ENCODE measurements at places on chromosomes 5 and 9. TPM values are rescaled to one million over a fixed set of nuclear protein-coding genes. Genes with fewer than 3 reads are reported as not detected.

DNA sequence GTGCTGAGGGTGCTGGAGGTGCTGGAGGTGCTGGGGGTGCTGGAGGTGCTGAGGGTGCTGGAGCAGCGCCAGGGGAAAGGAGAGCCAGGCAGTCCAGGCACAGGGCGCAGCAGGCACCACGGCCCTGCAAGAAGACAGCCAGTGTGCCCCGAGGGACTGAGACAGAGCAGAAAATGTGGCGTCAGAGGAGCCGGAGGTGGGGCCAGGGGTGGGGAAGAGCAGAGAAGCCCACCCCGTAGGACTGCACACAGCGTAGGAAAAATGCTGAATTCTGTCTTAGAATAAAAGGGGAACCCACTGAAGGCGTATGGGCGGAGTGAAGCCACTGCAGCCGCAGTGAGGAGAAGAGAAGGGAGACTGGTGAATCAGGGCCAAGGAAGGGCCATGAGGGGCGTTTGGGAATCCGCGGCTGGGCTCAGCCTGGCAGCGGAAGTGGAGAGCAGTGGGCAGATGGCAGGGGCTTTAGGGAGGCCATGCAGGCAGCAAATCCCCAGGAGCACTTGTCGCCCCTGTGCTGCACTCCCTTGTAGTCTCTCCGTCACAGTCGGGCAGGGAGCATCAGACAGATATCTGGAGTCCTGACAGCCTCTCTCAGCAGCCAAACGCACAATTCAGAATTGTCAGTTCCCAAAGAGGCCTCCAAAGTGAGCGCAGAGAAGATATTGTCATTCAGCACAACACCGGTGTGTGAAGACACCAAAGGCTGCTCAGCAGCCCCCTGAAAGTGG, 35.9 kb upstream of the LECT2 start:
- no peak overlapping the region for H3K27ac ChIP-seq
- no peak for DNase-seq
- H3K4me1 ChIP-seq, result peaks cover 10% of the 10 kb centered on the region
- H3K36me3 ChIP-seq, result no peaks in the 10 kb centered on the region
- no peaks in the 10 kb centered on the region for H3K27me3 ChIP-seq
- no peak overlapping the region for H3K4me3 ChIP-seq

DNA sequence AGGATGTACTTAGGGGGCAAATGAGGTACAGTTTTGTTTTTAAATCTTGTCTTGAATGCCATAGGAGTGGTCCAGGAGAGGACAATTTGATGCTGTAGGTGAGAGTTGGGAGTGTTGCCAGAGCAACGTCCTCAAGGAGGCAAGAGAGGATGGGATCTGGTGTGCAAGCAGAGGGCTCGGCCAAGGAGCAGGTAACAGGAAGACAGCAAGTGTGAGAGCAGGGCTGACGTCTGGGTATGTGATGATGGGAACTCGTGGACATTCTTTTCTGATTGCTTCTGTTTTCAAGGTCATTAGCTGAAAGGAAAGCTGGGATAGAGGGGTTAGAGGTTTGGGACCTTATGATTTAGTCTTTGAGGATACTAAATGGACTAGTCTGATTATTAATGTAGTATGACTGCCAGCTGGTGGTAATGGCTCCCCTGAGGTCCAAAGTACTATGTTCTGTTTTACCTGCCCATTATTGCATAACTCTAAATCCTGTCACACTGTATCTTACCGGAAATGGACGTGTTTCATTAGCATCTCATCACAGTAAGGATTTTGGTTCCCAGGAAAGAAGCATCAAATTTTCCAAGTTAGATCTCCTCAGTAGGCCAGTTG, 15.4 kb downstream of the GNPDA1 start:
- no peaks in the 10 kb centered on the region for H3K4me1 ChIP-seq
- H3K36me3 ChIP-seq, result peaks cover 17% of the 10 kb centered on the region
- no peak for DNase-seq
- no peaks in the 10 kb centered on the region for H3K27me3 ChIP-seq

DNA sequence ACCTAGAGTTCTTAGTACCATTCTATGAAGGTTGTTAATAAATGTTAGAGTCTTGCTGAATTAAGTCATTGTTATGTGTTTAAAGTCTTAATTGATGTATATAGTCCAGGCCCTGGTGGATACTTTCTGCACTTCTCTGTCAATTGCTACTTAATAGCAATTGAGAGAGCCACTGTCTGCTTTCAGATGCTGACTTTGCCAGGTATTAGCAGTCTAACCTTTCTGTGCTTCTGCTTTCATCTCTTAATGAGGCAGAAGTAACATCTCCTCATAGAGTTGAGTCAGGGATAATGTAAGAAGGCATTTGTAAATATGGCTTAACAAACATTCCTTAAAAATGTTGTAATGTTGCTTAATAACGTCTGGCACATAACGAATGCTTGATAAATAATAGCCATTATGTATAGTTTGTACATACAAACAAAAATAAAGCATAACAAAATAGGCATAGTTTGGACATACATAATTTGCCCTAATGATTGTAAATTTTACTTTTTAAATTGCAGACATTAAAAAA, 28.3 kb downstream of the RASGRF2 start:
- DNase-seq, result no peak
- H3K27ac ChIP-seq, result no peak overlapping the region
- H3K27me3 ChIP-seq, result no peaks in the 10 kb centered on the region
- no peaks in the 10 kb centered on the region for H3K36me3 ChIP-seq
- no peak overlapping the region for H3K4me3 ChIP-seq
- no peaks in the 10 kb centered on the region for H3K4me1 ChIP-seq

- H3K4me1 ChIP-seq, result no peaks in the 10 kb centered on the region
- H3K4me3 ChIP-seq, result no peak overlapping the region
- no peak for DNase-seq
- no peaks in the 10 kb centered on the region for H3K27me3 ChIP-seq
- H3K36me3 ChIP-seq, result no peaks in the 10 kb centered on the region
Observed at GRCh38 chr5:91777671-91778070, 394.6 kb upstream of the ARRDC3 start.

DNA sequence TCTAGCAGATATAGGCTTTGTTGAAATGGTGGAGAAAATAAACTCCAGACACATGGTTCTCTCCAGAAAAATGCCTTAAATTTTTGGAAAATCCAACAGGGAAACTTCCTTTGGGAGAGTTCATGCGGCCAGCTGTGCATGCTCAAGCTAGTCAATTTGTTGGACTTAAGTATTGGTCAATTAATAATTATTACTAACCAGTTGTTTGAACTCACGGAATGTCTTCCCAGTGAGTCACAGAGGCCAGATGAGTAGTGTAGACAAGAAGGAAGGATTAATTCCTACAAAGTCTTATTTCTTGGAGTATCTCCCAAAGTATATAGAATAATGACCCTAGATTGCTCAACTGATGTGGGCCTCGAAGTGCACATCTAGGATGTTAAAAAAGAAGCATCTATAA, 103.6 kb downstream of the MACIR start:
- no peaks in the 10 kb centered on the region for H3K27me3 ChIP-seq
- H3K27ac ChIP-seq, result no peak overlapping the region
- peaks cover 6% of the 10 kb centered on the region for H3K4me1 ChIP-seq
- DNase-seq, result no peak
- no peak overlapping the region for H3K4me3 ChIP-seq
- no peaks in the 10 kb centered on the region for H3K36me3 ChIP-seq

GRCh38 chr9:120909904-120910303, 16.7 kb downstream of the TRAF1 start:
- no peak overlapping the region for H3K27ac ChIP-seq
- H3K4me3 ChIP-seq, result no peak overlapping the region
- no peaks in the 10 kb centered on the region for H3K27me3 ChIP-seq
- peaks cover 24% of the 10 kb centered on the region for H3K36me3 ChIP-seq

DNA sequence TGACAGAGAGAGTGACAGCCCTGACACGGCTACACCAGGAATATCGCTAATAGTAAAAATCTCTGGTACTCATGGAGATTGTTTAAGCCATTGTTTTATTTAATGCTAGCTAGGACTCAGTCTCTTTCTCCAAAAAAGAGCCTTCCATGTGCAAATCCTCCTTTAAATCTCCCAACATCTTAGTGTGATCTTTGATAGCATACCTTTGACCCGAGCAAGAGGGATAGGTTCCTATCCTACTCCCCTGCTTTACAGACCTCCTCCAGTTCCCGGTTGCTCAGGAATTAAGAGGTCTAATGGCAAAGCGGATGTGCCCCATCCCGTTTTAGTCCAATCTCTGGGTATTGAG, 663 bp upstream of the FRMD3 start:
- H3K36me3 ChIP-seq, result no peaks in the 10 kb centered on the region
- DNase-seq, result no peak
- peak overlapping the region; percentile 11 for H3K27ac ChIP-seq
- peak overlapping the region; percentile 75 for H3K4me3 ChIP-seq

- H3K36me3 ChIP-seq, result peaks cover 34% of the 10 kb centered on the region
- DNase-seq, result no peak
- no peaks in the 10 kb centered on the region for H3K4me1 ChIP-seq
- H3K27me3 ChIP-seq, result no peaks in the 10 kb centered on the region
- H3K27ac ChIP-seq, result no peak overlapping the region
- no peak overlapping the region for H3K4me3 ChIP-seq
Observed at GRCh38 chr9:79719021-79719420, 147.3 kb downstream of the TLE4 start.

- DNase-seq, result no peak
- no peak overlapping the region for H3K27ac ChIP-seq
- H3K36me3 ChIP-seq, result no peaks in the 10 kb centered on the region
- H3K27me3 ChIP-seq, result no peaks in the 10 kb centered on the region
- no peaks in the 10 kb centered on the region for H3K4me1 ChIP-seq
Observed at GRCh38 chr5:61666064-61666621, 334.1 kb downstream of the ZSWIM6 start.

DNA sequence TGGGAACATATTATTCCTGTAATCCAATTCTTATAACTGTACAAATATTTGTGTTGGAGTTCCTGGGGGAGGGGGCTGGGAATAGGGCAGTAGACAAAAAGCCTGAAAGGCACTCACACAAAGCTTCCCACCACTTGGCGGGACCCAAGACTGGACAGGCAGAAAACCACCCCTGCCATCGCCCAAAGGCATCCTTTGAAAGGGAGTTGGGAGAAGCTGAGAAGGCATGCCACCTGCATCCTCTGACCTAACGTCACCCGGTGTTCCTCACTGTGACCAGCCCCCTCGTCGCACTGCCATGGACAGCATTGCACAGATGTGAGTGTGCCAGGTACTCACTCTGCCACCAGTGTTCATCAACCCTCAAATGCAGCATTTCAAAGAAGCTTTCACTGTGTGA, 80.6 kb upstream of the SMIM23 start:
- no peak overlapping the region for H3K4me3 ChIP-seq
- DNase-seq, result no peak
- no peaks in the 10 kb centered on the region for H3K4me1 ChIP-seq
- H3K36me3 ChIP-seq, result no peaks in the 10 kb centered on the region

DNA sequence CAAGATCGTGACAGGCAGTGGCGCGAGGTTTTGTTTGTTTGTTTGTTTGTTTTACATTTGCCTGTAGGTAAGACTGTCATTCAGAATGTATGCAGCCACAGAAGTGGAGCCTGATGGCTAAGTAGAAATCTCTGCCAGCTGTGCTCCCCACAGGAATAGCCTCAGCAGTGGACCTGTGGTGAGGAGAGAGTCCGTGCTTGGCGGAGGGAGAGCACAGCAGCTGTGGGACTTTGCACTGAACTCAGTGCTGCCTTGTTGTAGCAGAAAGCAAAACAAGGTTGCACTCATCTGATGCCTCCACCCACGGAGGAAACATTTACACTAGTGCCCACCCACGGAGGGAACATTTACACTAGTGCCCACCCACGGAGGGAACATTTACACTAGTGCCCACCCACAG, 4.4 kb upstream of the ZNF782 start:
- no peaks in the 10 kb centered on the region for H3K27me3 ChIP-seq
- H3K4me1 ChIP-seq, result peaks cover 3% of the 10 kb centered on the region
- no peak for DNase-seq
- no peak overlapping the region for H3K4me3 ChIP-seq
- peaks cover 6% of the 10 kb centered on the region for H3K36me3 ChIP-seq

DNA sequence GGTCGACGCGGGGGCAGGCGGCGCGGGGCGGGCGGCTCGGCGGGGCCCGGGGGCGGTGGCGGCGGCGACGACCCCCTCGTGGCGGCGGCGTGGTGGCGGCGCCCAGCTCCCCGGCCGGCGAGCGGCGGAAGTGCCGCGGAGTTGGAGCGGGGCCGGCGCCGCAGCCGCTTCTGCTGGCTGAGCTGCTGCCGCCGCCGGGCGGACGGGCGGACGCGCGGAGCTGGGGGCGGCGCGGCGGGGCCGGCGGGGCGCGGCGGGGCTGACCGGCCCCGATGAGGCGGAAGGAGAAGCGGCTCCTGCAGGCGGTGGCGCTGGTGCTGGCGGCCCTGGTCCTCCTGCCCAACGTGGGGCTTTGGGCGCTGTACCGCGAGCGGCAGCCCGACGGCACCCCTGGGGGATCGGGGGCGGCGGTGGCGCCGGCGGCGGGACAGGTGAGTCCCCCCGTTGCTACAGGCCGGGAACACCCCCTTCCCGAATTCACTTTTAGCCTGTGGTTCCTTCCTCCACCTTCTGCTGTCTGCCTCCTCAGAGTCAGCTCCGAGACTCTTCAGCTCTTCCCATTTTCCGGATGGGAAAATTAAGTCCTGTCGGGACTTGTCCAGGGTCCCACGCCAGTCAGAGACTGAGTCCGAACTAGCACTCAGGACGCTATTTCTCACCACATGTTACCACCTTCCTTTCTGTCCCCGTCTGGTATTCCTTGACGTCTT, at the start of gene GALNT10:
Gene GALNT10 (plus strand): TSS at position 139 of the 710 bp plus-strand sequence. CDS start 134 bp downstream, at position 273.
- no peak within 1 kb of the TSS for H3K27ac ChIP-seq
- peak; percentile 85 for DNase-seq
- H3K27me3 ChIP-seq, result peaks cover 15% of the 10 kb centered on the region
- no peaks in the 10 kb centered on the region for H3K36me3 ChIP-seq
- peak within 1 kb of the TSS; percentile 92 for H3K4me3 ChIP-seq

DNA sequence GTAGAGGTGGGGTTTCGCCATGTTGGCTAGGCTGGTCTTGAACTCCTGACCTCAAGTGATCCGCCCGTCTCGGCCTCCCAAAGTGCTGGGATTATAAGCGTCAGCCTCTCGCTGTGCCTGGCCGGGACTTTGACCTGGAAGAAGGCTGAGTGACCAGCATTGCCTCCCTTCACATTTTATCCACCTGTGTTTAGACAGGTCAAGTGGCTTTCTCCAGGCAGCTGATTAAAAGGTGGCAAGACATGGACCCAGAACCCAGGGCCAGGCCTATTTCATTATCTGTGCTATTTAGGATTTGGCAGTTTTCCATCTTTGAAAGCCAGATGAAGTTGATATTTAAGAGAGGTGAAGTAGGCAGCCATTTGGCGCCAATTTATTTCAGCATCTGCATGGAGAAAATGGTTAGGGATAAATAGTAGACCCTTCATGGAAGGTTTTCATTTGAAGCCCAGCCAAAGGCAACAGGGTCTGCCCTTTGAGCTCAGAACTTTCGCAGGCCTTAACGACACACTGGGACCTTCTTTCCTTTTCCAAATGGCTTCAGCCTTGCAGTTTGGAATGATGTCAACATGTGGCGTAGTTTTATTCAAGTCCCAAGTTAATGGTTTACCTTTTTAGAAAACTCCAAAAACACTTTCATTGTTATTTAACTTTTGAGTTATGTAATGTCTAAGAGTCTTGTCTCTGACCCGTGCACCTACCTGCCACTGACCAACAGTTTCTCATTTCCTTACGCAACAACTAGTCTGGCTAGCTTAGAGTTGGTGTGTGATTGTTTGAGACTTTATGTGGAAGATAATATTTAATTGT, 8.4 kb downstream of the DAPK1 start:
- H3K27me3 ChIP-seq, result peaks cover 7% of the 10 kb centered on the region
- no peak overlapping the region for H3K4me3 ChIP-seq
- H3K36me3 ChIP-seq, result peaks cover 18% of the 10 kb centered on the region
- peaks cover 22% of the 10 kb centered on the region for H3K4me1 ChIP-seq
- no peak overlapping the region for H3K27ac ChIP-seq

The FBXW11 gene
- 135 TPM for total RNA-seq

The TMEM38B gene
- 14.6 TPM for total RNA-seq

The FBP2 gene
- not detected for total RNA-seq

The PCDHGB2 gene
- total RNA-seq, result 6.7 TPM

The PSD2 gene
- total RNA-seq, result 7.5 TPM
